ENCODE measurements at places on chromosomes 4 and X.
A peak's percentile ranks its signal among the peaks of the same experiment; 100 is the strongest.

DNA sequence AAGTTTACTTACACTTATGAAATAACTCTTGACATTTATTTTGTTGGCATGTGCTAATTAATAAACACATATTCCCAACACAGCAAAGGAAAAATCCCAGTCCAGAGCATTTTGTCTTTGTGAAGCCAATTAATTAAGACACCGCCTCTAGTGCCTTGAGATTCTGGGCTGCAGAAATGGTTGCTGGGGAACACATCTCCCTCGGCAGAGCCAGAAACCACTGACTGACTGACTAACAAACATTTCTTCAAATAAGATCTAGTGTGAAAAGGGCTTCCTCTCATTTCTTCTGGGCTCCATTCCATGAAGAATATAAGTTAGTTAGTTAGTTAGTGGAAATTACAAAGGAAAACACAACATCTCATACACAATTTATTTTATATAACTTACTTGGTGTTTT lies 28.4 kb upstream of the NAP1L5 start:
- no peak for DNase-seq

- DNase-seq: no peak
Measured at GRCh38 chrX:7343181-7343580, 195.2 kb upstream of the PUDP start.

GRCh38 chrX:40097504-40098263 lies at the start of gene BCOR:
TSS of gene BCOR (minus strand) at chrX:40097958. CDS start at chrX:40077929, 20,029 bp downstream.
- peak; percentile 66 for DNase-seq

DNA sequence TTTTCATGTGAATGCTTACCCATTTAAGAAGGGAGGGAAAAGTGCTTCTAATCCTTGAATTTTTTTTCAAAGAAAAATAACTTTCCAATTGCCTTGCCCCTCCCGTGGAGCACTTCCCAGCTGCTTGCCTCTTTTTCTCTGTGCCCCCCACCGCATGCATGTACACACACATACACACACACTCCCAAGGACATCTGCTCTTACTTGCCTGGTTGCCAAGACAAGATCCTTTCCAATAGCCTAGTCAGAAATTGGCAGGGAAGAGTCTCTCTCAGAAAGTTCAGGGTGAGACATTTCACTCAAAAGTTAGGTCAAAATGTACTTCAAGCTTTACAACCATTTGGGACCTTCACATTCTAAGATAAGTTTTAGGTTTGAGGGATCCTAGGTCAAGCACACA lies 10.9 kb downstream of the HHIP start:
- no peak for DNase-seq

GRCh38 chrX:39017716-39018115 lies 216.5 kb downstream of the MID1IP1 start:
- no peak for DNase-seq

DNA sequence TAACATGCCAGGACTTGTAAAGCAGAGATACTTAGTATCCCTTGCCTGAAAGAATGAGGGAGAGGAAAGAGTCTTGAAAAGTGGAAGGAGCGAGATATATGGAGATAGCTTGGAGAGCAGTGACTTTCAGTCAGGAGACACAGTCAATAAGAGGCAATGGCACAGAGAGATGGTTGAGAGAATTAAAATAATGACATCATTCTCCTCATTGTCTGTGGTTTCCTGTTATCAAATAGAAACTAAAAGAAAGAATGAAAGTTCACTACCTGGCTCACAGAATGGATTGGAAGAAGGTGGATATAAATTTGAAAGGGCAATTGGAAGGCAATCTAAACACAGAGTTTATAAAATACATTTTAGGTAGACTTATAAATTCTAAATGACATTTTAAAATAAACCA lies 760.2 kb upstream of the AADAT start:
- no peak for DNase-seq

- no peak for DNase-seq
Measured at GRCh38 chrX:120251471-120252011, 929 bp downstream of the ZBTB33 start.

DNA sequence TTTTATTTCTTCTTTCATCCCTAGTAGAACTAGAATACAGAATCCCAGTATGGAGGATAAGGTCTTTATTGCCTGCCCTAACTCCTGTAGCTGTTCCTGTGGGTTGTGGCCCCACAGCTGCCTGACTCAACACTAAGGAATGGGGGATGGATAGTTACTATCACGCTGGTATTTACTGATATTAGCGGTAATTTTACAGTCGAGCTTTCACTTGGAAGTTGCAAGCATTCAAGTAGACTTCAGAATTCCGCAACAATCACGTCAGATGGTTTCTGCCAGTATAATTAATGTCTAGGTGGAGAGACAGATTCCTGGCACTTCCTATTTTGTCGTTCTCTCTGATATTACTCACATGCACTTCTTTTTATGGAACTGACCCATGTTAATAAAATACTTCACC lies 489.8 kb downstream of the PABPC4L start:
- no peak for DNase-seq

- no peak for DNase-seq
Measured at GRCh38 chr4:162683659-162684370, 482.9 kb downstream of the NAF1 start.

DNA sequence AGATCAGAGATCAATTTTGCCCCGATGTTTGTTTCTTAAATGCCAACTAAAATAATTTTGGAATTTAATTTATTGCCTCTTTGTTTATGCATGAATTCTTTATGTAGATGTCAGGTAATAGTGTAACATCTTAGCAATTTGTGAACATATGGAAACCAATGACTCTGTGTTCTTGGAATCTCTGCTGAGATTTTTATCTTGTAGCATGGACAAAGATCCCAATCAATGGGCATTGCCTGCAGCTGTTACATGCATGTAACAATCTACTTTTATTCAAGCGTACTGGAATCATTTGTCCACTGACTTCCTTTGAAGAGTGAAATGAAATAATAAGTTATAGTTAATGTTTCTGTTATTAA lies 61.6 kb upstream of the ARSJ start:
- DNase-seq: no peak

DNA sequence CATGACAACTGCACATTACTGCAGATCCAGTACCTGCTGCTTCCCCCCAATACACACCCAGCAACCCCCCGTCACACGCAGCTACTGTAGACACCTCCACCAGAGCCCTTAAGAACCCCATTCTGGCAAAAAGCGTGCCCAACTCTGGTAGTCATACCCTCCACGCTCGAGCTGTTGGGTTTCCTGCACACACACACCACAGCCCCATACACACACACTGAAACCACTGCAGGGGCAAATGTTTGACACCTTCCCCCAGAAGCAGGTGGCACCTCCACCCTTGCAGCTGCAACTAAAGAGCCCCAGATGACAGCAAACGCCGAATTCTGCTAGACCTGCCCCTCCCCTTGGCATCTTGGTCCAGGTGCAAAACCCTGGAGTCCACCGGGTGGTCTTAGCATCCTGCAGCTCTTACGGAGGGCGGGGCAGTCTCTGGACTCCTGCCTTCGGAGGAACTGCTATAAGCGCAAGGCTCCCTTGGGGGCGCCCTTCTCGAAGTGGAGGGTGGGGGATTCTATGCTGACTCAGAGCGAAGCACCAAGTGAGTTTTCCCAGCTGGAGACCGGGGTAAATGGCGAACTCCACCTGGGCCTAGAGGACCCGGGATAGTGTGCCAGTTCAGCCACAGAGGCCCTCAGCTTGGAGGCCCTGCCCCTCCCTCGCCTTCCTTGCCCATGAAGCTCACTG lies 1.5 kb downstream of the FRMPD3 start:
- DNase-seq: no peak

- DNase-seq: no peak
Measured at GRCh38 chr4:184421533-184422155, 52.7 kb downstream of the IRF2 start.

- DNase-seq: no peak
Measured at GRCh38 chrX:39214387-39215126, 413.3 kb downstream of the MID1IP1 start.

DNA sequence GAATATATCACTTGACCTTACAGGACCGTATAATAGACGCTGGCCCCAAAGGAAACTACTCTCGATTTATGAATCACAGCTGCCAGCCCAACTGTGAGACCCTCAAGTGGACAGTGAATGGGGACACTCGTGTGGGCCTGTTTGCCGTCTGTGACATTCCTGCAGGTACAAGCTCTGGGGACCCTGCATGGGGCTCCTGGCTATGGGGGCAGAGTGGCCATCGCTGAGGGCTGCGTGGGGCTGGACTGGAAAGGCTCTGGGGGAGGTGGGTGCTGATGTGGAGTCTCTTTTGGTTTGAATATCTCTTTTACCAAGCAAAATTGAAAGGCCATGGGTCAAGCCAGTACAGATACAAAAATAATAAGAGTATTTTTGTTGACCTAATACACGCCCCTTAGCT lies 33.9 kb downstream of the NELFA start:
- no peak for DNase-seq

DNA sequence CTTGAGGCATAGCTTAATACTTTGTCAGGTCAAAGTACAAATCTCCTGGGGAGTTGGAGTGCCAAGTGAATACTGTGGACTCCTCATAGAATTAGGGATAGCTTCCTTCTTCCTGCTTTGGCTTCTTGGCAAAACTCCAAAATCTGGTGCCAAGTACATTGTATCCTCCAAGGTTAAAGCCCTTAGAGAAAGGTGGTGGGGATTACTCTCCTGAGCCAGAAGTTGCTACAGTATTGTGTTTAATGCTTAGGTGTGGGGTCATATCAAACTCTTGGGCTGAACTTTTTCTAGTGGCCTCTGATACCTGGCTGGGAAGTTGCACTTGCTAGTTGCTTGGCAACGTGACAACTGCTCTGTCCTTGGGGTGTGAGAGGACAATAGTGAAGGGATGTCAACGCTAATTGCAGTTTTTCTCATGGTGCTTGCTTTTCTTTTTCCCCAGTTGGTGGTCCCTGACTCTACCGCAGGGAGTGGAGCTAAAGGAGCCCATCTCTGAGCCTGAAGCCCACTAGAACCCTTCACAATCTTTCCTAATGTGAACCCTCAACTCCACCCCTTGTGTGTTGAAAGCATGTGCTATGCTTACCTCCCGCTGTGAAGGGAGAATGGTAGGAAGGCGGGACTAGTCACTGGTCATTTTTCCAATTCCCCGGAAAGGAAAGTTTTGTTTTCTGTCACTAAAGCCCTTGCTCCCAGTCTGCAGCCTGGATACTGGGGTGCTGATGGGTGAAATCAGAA lies 35.5 kb downstream of the DLG3 start:
- DNase-seq: no peak

DNA sequence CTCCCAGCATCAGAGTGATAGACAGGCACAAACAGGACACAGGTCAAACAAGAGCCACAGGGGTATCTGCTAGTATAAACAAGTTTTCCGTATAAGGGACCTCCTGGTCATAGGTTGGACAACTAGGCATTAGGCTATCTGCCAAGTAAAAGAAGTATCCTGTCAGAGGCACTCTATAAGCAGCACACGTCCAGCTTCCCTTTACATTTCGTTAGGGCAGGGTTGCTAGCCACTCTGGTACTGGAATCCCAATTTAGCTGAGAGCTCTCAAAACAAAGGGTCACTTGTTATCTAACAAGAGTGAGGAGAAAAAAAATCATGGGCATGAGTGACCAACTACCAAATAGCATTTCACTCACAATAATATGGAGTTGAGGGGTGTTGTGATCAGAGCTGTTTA lies 780.7 kb upstream of the DIAPH2 start:
- DNase-seq: no peak

DNA sequence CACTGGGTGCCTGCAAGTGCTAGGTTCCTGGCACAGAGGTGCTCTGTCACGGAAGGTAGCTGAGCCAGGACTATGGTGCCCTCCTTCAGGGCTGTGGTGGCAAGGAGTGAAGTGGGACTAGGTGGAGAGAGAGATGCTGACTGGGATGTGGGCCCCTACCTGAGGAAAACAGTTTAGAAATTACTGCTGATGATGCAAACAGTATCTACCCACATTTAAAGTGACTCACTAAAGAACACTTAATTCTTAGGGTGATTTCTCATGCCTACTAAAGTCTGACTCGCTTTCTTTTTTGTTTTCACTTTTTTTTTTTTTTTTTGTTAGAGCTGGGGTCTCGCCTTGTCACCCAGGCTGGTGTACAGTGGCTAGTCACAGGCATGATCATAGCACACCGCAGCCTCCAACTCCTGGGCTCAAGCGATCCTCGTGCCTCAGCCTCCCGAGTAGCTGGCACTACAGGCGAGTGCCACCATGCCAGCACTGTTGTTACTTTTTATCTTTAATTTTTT lies 3.1 kb downstream of the ZNF185 start:
- DNase-seq: no peak

DNA sequence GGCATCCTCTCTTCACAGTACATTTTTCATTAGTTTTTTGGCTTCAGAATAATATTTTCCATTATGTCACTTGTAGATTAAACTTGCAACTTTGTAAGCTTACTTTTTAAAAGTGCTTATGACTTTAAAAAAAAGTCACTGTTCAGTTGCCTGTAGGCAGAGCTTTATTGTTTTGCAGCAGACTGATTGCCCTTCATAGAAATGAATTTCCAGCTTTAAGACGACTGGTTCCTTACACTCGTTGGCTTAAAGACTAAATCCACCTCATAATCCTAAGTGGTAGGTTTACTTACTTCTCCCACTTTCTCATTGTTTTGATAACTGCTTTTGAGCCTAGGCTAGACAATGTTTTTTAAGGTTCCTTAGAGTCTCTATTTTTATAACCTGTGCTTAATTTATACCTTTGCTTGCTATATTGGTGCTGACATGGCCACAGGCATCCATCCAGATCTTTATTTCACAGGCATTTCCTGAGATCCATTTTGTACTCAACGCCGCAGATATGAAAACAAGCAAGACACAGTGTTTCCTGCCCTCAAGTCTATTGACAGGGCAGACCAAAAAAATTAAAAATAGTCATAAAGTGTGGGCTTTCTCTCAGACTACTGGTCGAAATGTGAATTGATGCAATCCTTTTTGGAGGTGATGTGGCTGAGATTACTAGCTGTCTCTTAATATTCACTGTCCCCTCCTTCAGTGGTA lies 12.6 kb upstream of the IL13RA2 start:
- DNase-seq: no peak

GRCh38 chrX:25337841-25338240 lies 322.1 kb upstream of the ARX start:
- DNase-seq: no peak

DNA sequence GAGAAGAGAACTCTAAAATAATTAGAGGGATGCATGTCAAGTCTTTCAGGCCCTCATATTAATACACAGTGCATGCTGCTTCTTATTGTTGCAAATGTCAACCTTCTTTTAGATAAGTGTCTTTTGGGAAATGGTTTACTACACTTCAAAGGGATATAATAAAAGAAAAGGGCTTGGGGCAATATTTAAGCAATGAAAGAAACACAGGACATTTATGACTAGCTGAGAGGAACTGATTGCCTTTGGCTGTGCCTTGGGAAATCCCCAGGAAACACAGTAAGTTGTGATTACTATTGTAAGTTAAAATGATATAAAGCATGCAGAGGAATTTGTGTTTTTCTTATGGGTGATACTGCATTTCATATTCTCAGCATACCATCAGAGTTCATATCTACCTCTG lies 1036.2 kb upstream of the GRID2 start:
- DNase-seq: no peak

DNA sequence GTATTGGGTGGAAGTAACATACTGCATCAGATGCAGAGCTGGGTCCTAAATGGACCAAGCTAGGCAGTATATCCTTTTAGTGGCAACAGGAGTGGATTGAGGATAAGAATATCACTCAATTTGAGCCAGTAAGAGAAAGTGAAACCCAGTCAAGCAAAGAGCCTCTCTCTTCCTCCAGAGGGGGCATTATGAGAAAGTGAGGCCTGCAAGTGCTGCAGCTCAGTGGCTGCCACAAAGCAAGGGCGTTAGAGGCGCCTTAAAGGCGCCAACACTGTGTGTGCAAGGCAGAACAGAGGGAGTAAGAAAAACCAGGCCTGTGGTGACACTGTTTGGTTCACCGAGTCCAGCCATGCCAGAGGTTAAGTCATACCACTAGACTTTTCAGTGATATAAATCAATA lies 17.5 kb downstream of the STX18 start:
- DNase-seq: no peak

Data from activated T-helper 1 cell treated with Interleukin-2 at 50 U/mL for 16 hours (primary cell).